Suprapubic skin (tissue), 4 donors: ENCODE measurements at places on chromosomes 4 and X. TPM values are rescaled to one million over a fixed set of nuclear protein-coding genes. Genes with fewer than 3 reads are reported as not detected.

The SLC6A8 gene
- total RNA-seq = 43.1 TPM

DNA sequence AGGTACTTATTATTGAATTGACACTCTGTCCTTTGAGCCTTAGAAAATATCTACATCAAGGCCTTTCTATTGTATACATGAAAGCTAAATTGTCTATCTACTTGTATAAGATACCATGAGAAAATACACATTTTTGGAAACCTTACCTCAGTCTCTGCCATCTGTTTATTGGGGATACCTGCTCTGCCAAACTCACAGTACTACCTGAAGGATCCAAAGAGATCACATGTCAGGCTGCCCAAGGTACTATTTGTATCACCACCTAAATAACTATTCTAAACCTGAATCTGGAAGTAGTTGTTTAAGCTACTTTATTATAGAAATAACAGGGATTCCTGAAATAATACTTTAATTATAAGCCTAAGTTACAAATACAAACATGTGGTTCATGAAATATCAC lies 126.2 kb downstream of the PALLD start:
- DNase-seq = no peak

DNA sequence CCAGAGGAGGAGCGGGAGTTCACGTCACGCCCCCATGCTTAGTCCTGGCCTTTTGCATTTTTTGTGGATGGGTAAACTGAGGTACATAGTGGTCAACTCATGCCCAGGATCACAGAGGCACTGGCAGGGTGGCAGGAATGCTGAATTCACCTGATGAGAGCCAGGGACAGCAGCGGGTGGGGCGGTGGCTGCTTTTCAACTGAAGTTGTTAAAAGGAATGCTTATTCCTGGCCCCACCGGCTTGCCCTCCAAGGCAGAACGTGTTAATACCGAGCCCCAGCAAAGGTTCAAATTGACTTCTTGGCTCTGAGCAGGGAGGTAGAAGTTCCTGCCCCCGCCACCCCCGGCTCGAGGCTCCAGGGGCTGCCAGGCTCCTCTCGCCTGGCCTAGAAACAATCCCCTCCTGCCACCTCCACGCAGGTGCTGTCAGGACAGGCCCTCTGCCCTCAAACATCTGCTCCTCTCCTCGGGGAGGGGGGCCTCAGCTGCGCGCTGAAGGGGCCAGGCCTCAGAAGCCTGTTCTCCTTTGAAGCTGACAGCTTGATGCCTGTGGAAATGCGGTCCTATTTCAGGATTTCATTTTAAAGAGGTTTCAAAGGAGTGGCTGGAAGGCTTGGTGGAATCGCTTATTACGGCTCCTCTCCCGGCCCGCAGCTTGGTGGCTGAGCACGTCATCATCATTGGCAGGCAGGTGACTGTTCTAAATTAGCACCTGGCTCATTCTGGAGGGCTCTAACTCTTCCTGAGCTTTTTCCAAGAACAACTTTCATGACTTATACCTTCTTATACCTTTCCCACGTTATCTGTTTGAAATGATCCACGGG lies 93.0 kb downstream of the PHKA2 start:
- peak; percentile 18 for DNase-seq

DNA sequence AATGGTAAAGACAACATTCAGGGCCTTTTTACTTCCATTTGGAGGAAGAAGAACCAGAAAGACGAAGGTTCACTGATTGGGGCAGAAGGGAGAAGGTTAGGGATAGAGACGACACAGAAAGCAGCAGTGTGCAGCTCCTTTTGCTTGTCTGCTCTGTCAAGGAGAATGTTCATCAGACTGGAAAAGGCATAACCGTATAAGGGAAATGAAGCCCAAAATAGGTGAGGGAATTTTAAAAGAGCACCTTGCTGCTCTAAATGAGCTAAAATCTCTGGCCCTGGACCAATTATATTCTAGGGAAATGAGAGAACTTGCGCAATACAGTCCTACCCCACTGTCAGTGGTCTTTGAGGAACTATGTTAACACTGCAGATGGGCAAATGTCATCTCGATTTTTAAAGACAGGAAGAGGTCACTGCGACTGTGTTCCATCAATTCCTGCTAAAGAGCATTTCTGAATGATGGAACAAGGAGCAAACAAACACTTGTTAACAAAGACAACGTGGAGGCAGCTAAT lies 909.8 kb upstream of the FTHL17 start:
- DNase-seq = no peak
